ENCODE measurements at places on chromosomes 16 and 17.
A peak's percentile ranks its signal among the peaks of the same experiment; 100 is the strongest.

GRCh38 chr16:79132701-79133100 is 467.8 kb downstream of the MAF start:
- no peak for DNase-seq

DNA sequence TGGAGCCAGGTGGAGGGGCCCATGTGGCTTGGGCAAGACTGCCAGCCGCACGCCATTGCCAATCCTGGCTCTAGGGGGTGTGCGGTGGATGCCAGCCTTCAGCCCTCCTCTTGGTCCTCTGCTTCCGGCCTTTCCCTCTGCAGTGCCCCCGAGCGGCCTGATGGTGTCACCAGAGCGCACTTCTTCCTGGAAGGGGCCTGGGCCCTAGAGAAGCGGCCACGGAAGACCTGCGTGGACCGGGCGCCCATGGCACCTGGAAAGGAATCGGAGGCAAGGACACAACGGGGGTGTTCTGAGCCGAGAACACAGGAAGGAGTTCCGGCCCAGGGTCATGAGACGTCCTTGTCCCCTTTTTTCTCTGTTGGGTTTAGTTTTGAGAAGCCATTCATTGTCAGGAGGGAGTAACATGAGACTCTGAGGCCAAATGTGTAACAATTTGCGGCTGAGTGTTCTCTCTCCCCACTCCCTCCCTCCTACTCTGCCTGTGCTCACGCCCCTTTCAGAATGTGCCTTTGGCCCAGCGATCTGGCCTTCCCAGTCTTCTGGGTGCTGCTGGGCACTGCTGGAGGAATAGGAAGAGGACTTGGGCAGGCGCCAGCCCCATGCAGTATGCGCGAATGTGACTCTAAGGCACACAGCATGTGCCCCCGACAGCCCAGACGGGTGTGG is 92.8 kb downstream of the IRX3 start:
- DNase-seq = peak; percentile 36

DNA sequence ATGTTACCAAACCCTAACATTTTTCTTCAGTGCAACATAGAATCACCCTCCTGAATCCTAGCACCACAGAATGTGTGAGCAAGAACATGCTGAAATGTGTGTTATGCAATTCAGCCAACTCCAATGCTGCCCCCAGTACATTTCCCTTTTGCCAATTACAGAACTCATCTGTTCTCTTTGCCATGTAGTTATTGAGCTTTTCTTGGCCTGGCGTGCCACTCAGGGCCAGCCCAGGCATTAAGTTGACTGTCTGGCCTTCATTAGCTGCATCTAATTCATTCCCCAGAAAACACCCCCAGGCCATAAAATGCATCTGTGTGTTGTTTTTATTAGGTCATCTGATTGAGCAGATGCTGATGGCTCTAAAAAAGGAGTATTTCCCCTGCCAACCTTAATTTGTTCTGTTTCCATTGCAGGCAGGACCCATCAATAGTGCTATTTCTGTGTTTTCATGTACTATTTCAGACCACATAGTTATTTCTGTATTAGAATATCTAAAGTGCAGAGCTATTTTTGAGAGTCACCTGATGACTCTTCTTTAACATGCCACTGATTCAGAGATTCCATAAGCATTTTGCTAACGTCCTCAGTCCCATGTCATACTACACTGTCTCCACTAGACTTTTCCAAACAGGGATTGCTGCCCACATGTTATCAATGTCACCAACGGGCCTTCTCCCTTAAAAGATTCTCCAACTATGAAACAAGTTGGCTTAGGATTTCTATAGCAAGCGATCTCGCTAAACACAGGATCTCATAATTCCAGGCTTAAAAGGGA is 969.7 kb downstream of the CDH11 start:
- DNase-seq = no peak

DNA sequence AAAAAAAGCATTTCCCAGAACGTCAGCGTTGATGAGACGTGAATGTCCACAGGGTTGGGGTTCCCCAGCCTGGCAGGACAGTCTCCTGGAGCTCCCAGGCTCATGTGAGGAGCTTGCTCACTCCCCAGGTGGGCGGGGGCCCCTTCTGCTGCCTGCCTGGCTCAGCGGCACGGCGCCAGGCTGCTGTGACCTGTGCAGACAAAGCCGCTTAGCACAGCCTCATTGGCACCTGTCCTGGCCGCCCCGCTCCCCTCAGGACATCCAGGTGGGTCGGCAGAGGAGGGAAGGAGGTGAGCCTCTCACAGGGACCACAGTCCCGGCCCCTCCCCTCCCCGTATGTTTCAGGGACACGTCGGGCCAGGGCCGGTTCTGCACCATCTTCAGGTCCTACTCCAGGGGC is 12.9 kb upstream of the WFIKKN1 start:
- DNase-seq = no peak

Measured in stimulated activated CD4-positive, alpha-beta T cell treated with anti-CD3 and anti-CD28 coated beads, Interleukin-1b, Interleukin-23, amount 100 ng/mL, for 48 hours (primary cell).